ENCODE measurements at places on chromosomes 7 and 10.

DNA sequence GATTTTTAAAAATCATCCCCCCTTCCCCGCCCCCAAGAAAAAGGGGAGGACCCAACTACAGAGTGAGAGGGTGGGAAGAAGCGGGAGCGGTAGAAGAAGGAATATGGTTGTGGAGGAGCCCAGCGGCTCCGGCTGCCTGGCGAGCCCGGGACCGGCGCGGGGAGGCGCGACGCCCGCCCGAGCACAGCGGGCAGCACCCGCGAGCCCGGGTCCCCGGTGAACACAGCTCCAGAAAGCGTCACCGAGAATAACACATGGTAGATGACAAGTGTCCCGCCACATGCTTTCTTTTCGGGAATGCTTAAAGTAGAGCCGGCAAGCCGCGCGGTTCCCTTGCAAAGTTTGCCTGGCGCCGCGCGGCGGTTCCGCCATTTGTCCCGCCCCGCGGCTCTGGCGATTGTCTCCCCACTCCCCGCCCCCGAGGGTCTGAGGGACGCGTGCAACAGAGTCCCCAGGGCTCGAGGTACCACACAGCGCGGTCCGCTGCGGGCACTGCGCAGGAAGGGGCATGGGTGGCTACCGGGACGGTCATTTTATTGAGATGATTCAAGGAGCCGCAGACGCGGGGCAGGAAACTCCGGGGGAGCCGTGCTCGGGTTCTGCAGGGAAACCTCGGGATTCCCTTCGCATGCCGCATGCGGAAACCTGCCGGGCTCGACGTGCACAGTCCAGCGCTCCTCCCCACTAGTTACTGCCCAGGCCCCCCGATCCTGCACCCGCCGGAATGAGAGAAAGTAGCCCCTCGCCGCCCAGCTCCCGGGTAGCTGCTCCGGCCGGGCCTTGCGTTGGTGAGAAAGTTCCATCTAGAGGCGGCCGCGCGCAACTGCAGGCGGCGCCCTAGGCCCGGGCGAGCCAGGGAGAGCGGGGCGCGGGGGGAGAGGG, 781 bp upstream of the GRM8 start:
- DNase-seq = peak; percentile 69

- no peak for DNase-seq
Measured at GRCh38 chr10:77041636-77042258, 595.9 kb downstream of the KCNMA1 start.

DNA sequence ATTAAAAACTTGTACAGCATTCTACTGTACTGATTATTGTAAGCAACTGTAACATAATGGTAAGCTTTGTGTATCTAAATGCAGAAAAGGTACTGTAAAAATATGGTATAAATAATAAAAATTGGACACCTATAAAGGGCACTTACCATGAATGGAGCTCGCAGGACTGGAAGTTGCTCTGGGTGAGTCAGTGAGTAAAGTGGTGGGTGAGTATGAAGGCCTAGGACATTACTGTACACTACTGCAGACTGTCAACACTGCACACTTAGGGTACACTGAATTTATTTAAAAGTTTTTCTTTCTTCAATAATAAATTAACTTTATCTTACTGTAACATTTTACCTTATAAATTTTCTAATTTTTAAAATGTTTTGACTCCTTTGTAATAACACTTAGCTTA, 118.6 kb upstream of the ASAH2 start:
- DNase-seq = no peak

DNA sequence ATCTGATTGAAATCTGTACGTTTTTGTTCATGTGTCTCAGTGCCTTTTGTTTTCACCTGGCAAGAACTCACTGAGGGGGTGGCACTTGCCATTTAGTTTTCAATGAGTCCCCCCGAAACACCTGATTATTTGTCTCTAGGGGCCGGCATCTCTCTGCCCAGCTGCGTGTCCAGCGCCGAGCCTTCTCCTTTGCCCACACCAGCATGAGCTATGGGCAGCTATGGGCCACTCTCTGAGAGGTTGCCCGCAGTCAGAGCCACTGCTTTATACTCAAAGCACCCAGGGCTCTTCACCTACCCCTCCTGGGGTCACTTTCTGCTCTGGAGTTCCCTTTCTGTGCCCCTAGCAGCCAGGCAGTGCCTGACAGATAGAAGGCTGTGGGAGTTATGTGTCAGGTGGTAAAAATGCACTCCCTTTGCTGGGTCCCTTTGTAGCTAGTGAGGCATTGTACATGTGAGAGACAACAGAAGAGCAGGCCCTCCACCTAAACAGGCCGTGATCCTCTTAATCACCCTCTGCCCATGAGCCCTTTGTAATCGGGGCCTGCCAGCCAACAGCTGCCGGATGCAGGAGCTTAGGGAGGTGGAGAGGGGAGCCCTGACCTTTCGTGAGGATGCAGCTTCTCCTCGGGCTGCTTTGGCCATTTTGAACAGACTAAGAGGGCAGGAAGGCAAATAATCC, 133.1 kb upstream of the NPS start:
- DNase-seq = no peak

DNA sequence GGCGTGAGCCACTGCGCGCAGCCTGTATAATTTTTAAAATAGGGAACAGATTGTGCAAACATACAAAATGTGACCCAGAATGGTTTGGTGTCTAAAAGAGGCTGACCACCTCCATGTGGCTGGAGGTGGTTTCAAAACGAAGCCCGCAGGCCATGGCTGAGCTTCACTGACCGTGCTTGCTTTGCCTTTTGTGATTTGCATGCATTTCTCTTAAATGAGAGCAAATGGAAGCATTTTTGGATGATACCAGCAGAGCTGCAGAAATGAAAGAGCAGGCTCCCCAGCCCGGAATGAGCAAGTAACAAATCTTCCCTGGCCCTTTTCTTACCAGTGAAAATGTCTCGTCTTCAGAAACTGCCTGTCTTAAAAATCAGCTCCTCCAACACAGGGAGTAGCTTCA, 239.9 kb downstream of the CAMK1D start:
- no peak for DNase-seq

DNA sequence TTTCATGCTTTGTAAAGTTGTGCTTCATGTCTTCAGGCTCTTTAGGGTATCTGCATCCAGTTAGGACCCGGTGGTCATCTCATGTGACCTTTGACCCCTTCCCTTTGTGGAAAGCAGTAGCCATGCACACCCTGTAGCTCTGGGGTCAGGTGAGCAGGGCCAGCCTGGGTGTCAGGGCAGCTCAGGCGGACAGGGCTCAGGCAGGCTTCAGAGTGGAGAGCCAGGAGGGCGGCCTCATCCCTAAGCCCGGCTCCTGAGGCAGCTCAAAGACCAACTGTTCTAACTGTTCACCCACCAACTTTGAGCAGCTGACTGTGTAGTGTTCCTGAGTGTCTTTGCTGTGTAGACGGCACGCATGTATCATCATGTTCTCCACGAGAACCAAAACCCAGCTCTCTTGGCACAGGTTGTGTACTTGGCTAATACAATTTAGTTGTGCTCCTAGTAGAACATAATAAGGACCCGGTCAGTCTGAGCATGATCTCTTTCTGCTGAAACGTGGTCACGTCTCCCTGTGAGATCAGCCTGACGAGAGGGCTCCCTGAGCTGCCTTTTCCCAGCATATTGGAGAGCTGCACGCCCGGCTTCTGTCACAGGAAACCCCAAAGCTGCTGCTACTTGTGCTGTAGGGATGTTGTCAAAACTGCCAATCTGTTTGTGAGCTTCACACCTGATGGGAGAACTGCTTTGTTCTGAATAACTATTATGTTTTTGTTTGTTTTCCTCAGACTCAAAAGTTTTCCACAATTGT, 30.0 kb downstream of the EEPD1 start:
- DNase-seq = no peak

DNA sequence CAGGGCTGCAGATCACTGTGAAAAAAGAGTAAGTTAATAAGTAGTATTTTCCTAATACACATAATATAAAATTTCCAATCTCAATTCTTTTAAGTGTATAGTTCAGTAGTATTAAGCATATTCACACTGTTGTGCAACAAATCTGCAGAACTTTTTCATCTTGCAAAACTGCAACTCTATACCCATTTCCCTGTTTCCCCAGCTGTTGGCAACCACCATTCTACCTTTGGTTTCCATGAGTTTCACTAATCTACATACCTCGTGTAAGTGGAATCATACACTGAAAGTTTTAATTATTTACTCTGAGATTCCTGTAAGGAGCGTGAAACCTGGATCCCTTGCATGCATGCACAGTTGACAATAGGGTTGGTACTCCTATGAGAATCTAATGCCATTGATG, 155.4 kb downstream of the ZPBP start:
- DNase-seq = no peak

DNA sequence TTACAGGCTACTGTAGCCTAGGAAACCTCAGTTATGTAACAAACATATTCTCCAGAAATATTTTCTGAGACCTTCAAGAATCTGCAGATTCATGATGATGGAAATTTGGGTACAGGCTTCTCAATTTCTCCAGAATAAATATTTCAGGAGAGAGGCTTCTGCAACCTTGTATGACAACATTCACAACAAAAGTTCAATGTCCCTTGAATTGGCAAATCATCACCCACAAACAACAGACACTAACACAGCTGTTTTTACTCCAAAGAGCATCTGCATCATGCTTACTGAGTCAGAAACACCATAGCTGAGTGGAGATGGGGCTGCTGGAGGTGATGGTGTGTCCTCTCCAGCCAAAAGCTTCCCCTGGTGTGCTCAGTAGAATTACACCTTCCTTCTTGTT, 9.3 kb upstream of the COBL start:
- no peak for DNase-seq

DNA sequence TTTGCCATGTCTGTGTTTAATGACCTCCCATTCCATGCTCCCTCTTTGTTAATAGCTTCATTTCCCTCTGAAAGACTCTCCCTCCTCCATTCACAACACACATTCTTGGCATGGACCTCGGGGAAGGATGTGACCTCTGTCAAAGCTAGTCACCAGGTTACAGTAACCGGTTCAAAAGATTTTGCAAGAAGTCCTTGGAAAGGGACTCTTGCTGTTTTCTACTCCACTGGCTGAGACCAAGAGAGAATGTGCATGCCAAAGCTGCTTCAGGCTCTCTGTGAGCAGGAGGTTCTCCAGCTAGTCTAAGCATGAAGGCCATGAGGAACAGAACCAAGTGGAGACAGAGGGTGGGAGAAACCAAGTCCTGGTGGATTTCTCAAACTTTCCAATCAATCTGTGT, 732.6 kb downstream of the CCSER2 start:
- no peak for DNase-seq

DNA sequence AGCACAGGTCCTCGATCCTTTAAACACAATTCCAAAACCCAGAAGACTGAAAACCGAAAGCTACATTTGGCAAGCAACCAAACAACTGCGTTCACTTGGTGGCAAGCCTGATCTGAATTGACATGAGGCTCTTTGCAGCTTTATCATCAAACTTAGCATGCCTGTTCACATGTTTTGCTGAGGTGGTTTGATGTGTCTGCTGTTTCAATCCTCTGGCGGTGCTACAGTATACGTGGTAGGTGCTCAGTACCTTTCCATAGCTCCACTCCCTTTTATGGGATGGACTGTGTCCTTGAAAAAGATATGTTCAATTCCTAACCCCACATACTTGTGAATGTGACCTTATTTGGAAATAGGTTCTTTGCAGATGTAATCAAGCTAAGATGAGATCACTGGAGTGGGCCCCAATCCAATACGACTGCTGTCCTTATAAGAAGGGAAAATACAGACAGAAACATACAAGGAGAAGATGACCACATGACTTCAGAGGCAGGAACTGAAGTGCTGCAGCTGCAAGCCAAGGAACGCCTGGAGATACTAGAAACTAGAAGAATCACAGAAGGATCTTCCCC, 33.4 kb downstream of the CCDC6 start:
- no peak for DNase-seq

DNA sequence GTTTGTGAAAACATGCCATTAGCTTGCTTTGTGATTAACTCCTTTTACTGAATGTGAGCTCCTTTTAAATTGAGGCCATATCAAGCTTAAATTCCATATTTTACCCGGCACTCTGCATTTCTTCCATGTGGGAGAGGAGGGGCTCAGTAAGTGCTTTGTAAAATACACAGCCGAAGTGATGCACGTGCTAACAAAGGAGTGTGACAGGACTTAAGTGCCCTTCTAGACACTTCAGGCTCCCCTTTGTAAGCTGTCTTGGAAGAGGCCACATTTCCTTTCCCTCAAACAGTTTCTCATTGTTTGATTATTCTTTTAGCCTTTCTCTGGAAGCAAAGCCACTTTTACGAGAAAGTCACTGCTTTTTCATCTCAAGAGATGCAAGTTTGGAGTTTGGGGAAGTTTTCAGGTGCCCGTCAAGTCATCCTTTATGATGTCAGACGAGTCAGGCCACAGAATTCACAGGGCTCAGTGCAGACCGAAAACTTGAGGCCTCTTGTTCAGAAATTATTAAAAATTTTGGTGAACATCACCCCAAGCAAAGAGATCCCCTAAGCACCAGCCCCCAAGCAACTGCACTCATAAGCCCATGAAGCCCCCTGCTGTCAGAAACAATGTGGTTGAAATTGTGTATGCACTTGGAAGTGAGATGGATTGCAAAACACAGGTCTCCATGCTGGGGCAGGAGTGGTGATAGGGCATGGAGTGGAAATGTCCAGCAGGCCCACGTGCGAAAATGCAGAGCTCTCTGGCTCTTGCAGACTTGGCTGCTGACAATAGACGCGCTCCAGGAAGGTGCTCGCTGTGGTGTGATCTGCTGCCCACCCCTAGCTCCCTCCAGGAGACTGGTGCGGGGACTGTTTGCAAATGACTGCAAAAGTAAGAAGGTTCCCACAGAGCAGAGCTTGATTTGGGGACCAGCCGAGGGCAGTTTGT, 11.5 kb downstream of the IKZF1 start:
- DNase-seq = no peak

- peak; percentile 21 for DNase-seq
Measured at GRCh38 chr7:71752171-71752935, 620.4 kb downstream of the GALNT17 start.

DNA sequence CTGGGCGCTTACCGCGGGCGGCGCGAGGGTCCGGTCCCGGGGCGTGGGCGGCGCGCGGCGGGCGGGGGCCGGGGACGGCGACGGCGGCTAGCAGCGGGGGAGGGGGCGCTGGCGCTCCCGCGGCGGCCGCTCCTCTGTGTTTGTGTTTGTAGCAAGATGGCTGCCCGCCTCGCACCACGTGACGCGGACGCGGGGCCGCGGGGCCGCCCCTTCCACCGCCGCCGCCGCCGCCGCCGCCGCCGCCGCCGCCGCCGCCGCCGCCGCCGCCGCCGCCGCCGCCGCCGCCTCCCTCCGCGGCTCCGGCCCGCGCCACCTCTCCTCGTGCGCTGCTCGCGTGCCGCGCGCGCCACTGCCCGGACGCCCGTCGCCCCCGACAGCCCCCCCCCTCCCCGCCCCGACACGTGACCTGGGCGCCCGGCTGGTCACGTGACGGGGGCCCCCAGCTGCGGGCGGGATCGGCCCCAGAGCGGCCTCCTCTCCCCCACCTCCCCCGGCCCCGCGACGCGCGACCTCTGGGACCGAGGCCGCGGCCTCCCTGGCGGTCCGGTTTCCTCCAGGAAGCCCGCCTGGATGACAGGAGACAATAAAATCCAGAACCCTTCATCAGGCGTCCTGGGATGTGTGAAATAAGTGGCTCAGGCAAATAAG, at the start of gene GIGYF1:
Gene GIGYF1 (minus strand): TSS at position 153 of the 648 bp plus-strand sequence. CDS start 6,012 bp downstream, outside the sequence.
- DNase-seq = peak; percentile 79

Measured in stimulated activated CD4-positive, alpha-beta T cell treated with anti-CD3 and anti-CD28 coated beads, Interleukin-2, amount 100 ng/mL, for 24 hours (primary cell).